ENCODE measurements at places on chromosomes 2 and 18.

DNA sequence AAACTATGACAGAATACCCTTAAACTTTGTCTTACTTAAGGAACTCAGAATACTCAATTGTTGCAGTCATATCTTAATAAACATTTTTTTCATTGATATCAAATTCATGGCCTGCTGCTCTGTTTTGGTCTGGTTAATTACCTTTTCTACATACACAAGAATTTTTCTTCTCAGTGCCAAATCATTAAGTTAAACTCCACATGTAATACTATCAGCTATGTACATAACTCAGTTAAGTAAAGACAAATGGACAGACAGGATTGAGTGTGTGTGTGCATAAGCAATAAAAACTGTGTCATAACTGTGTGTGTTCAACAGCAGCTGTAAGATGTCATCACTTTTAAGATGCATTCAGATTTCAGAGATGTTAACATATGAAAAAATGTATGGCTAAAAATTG lies 34.4 kb downstream of the VRK2 start:
- H3K27ac ChIP-seq: no peak overlapping the region
- H3K4me3 ChIP-seq: no peak overlapping the region
- no peak for DNase-seq
- H3K27me3 ChIP-seq: no peaks in the 10 kb centered on the region

- no peak overlapping the region for H3K4me3 ChIP-seq
- peaks cover 3% of the 10 kb centered on the region for H3K27me3 ChIP-seq
- no peaks in the 10 kb centered on the region for H3K4me1 ChIP-seq
- DNase-seq: no peak
- H3K27ac ChIP-seq: no peak overlapping the region
- H3K36me3 ChIP-seq: no peaks in the 10 kb centered on the region
These were observed 82.9 kb downstream of the DYNAP start for GRCh38 chr18:54673936-54674335.

DNA sequence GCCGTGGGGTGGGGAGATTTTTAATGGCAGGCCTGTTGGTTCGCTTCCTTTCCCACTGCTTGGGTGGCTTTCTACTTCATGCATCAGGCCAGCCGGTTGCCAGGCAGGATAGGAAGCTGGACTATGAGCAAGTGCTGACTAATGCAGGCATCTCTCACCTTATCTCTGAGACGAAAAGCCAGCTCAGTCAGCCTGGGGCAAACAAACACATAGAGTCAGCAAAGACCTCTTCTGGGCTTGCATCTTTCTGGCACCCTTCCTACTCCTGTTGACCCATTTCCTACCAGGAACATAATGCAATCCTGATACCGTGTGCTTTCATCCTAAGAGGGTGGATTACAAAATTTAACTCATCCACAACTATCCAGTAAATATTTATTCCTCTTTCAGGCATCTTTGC lies 416.6 kb upstream of the MEX3C start:
- H3K4me3 ChIP-seq: no peak overlapping the region
- H3K27ac ChIP-seq: no peak overlapping the region
- peaks cover 10% of the 10 kb centered on the region for H3K27me3 ChIP-seq
- DNase-seq: no peak
- H3K36me3 ChIP-seq: no peaks in the 10 kb centered on the region

DNA sequence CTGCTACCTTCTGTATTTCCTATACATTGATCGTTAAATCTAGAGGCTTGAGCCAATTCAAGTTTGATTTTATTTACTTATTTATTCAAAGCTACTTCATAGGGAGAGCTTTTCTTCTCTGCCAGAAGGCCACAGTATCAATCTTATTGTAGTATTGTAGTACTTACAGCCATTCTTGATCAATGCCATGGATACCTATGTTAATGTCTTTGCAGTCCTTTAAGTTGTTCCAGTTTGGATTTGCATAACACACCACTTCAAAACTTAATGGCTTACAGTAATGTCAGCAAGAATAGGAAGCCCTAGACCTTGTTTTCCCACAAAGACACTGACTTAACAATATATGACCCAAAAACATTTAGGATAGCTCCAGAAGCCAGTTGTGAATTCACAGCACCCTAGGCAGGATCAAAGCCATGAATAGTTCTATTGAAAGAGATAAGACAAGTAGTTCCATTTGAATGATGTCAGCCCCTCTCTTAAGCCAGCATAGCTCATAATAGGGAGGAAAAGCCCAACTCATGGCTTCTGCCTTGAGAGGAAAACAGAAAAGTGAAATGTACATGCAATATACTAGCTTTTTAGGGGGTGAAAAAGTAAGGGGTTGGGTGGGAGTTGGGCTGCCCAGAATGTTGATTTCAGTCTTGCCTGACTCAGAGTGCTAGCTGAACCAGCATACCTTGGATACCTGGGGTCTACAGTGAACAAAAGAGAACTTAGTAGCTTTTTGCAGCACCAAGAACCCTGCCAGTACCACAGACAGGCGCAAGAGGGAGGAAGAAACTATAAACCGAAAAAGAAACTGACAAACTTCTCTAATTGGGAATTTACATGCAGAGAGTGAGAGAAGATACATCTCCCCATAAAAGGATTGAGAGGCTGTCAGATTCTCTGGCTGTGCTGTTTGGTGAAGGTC lies 101.4 kb downstream of the CAMKMT start:
- peaks cover 19% of the 10 kb centered on the region for H3K36me3 ChIP-seq
- no peak overlapping the region for H3K27ac ChIP-seq
- no peaks in the 10 kb centered on the region for H3K27me3 ChIP-seq
- no peak overlapping the region for H3K4me3 ChIP-seq

- no peak for DNase-seq
- no peaks in the 10 kb centered on the region for H3K27me3 ChIP-seq
- peaks cover 8% of the 10 kb centered on the region for H3K4me1 ChIP-seq
- H3K27ac ChIP-seq: no peak overlapping the region
These were observed 11.6 kb upstream of the NAB1 start for GRCh38 chr2:190637281-190637734.

- peaks cover 77% of the 10 kb centered on the region for H3K27me3 ChIP-seq
- peak overlapping the region; percentile 61 for H3K4me3 ChIP-seq
- DNase-seq: no peak
- H3K4me1 ChIP-seq: peaks cover 44% of the 10 kb centered on the region
- H3K36me3 ChIP-seq: no peaks in the 10 kb centered on the region
These were observed 1.2 kb downstream of the ONECUT2 start for GRCh38 chr18:57436191-57436964.

- H3K4me1 ChIP-seq: no peaks in the 10 kb centered on the region
- H3K36me3 ChIP-seq: no peaks in the 10 kb centered on the region
- no peak for DNase-seq
- H3K27ac ChIP-seq: no peak overlapping the region
- no peaks in the 10 kb centered on the region for H3K27me3 ChIP-seq
These were observed 124.4 kb downstream of the TMEM163 start for GRCh38 chr2:134594399-134594798.

- no peaks in the 10 kb centered on the region for H3K27me3 ChIP-seq
- peaks cover 25% of the 10 kb centered on the region for H3K4me1 ChIP-seq
These were observed 128.5 kb downstream of the TANC1 start for GRCh38 chr2:159096901-159097300.

GRCh38 chr2:163259489-163259888 lies 420.9 kb upstream of the KCNH7 start:
- H3K4me3 ChIP-seq: no peak overlapping the region
- no peaks in the 10 kb centered on the region for H3K4me1 ChIP-seq
- no peak for DNase-seq
- H3K27ac ChIP-seq: no peak overlapping the region
- H3K27me3 ChIP-seq: no peaks in the 10 kb centered on the region

DNA sequence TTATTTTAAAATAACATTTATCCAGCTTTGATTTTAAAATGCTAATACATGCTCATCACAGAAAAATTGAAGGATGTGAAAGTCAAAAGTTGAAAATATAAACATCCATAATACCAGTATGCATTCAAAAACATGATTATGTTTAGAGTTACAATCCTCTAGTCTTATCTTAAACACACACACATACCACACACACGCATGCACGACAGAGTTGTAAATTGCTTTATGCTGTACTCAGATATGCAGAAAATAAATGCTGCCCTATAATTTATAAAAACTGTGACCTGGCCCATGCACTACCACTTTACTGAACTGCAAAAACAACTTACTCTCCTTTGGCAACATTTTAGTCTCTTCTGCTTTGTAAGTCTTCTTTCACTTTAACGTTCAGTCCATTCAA lies 793.0 kb upstream of the FANCL start:
- H3K36me3 ChIP-seq: no peaks in the 10 kb centered on the region
- H3K27ac ChIP-seq: no peak overlapping the region
- peaks cover 6% of the 10 kb centered on the region for H3K27me3 ChIP-seq
- H3K4me1 ChIP-seq: no peaks in the 10 kb centered on the region

- peak overlapping the region; percentile 69 for H3K27ac ChIP-seq
- H3K27me3 ChIP-seq: no peaks in the 10 kb centered on the region
- peaks cover 20% of the 10 kb centered on the region for H3K4me1 ChIP-seq
- H3K36me3 ChIP-seq: peaks cover 9% of the 10 kb centered on the region
- DNase-seq: no peak
- peak overlapping the region; percentile 90 for H3K4me3 ChIP-seq
These were observed 39.5 kb downstream of the ADNP2 start for GRCh38 chr18:80148326-80149199.

DNA sequence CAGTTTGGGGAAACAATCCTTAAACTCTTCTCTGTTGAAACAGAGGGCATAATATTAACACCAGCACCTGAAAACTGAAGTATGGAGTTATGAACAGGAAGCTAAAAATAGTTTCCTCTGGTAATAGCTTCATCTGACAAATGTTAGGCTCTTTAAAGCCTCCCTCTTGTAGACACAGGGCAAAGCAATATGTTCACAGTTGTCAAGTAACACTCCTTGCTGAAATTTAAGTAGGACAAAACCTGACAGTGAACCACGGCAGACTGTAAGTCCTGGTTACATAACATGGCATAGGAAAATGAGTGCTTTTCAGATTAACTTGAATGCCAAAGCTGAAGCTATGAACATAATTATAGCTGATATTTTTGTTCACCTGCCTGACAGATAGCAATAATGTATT lies 172.9 kb downstream of the CMPK2 start:
- no peak overlapping the region for H3K4me3 ChIP-seq
- no peaks in the 10 kb centered on the region for H3K36me3 ChIP-seq
- H3K27me3 ChIP-seq: no peaks in the 10 kb centered on the region

DNA sequence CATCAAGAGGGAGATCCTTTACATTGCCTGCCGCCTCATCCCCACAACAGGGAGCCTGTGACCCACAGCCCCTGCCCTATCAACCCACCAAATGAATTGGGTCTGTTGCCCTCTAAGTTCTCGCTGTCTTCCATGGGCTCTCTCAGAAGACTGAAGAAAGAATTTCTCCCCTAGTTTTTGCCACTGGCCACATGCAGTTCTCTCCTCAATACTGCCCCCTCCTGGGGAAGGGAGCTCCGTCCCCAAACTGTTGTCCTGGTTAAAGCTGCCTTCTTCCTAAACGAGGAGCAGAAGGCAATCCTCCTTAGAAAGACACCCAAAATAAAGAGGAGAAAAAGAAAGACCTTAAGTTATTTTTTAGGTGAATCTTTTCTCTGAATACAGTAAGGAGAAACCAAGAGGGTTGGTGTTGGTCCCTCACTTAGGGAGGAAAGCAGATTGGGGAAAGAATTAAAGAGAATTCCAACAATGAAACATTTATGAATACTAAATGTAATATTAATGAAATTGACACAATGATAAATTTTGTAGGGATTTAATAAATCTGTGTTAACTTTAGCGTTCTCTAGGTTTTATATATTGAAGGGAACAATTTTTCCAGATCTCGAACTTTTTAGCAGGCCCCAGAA lies 31.1 kb upstream of the SATB2 start:
- H3K4me3 ChIP-seq: no peak overlapping the region
- H3K36me3 ChIP-seq: no peaks in the 10 kb centered on the region
- no peak for DNase-seq
- H3K27me3 ChIP-seq: peaks cover 10% of the 10 kb centered on the region
- H3K4me1 ChIP-seq: no peaks in the 10 kb centered on the region
- no peak overlapping the region for H3K27ac ChIP-seq

All from activated B cell treated with CpG ODN at 0.5 μM for 24 hours (primary cell).